ENCODE measurements at places on chromosomes 1 and 21.

DNA sequence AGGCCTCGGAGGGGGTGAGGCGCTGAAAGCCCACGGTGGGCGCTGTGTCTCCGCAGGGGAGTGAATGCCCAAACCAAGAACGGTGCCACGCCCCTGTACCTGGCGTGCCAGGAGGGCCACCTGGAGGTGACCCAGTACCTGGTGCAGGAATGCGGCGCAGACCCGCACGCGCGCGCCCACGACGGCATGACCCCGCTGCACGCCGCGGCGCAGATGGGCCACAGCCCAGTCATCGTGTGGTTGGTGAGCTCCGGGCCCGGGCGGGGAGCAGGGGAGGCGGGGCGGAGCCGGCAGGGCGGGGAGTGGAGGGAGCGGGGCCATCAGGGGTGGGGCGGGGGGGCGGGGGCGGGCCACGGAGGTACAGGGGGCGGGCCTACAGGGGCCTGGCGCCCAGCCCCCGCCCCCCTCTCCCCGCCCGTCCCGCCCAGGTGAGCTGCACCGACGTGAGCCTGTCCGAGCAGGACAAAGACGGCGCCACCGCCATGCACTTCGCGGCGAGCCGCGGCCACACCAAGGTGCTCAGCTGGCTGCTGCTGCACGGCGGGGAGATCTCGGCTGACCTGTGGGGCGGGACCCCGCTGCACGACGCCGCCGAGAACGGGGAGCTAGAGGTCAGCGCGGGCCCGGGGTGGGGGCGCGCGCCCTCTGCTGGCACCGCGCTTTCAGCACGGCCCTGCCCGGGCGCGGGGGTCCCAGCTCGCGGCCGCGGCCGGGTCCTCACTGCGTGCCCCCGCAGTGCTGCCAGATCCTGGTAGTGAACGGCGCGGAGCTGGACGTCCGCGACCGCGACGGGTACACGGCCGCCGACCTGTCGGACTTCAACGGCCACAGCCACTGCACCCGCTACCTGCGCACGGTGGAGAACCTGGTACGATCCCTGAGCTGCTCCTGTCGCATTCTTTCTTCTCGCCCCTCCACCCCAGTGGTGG is 15.9 kb downstream of the ESPN start:
- DNase-seq, result peak; percentile 79

- DNase-seq, result no peak
Measured at GRCh38 chr1:93159337-93159736, 20.9 kb downstream of the TMED5 start.

- no peak for DNase-seq
Measured at GRCh38 chr1:7372477-7373120, 398.5 kb upstream of the VAMP3 start.

GRCh38 chr1:47532921-47533792 is 95.3 kb downstream of the FOXD2 start:
- no peak for DNase-seq

DNA sequence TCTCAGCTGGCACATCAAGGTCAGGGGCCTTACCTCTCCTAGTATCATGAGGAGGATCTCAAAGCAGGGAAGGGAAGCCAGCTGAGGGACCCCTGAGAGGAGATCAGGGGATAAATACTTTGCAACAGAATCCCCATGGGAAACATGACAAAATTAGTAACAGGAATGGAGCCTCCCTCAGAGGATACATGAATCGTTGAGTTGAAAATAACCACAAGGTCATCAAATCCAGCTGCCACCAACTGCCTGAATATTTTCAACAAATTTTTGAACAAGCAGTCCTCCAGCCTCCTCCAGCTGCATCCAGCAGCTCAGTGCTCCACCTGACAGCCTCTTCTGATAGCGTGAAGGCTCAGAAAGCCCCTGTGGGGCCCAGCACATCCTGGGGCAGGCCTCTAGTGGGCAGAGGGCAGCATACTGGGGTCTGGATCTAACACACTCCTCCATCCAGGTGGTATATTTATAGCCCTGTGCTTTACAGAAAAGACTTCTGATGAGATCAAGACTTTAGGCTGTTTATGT is 404.3 kb downstream of the NTNG1 start:
- no peak for DNase-seq

GRCh38 chr1:109267743-109268300 is 15.1 kb downstream of the PSRC1 start:
- DNase-seq, result no peak

DNA sequence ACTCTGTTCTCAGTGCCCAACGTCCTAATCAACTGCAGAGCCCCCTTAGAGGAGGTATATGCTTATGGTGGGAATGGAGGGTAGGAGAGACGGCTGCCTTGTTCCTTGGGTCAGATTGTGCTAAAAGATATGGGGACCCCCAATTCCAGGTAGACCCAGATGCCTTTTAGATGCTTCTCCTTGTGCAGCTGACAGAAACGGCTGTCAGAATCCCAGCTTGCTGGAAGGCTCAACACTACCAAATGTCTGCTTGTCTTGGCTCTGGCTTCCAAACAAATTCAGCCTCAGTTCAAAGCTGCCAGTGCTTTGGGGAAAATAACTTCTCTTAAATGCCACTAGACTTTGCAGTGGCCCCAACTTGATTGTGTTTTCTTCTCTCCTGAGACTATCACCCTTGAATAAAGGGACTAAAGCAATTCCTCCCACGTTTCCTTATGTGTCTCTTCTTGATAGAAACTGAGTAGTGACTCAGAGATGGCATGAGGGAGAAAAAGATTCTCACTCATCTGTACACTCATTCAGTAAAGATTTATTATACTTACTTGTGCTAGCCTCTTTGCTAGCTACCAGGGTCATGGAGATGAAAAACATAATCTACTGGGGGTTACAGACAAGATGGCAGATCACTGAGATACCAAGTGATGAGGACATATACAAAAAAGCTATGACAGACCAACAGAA is 3.4 kb upstream of the RNF19B start:
- no peak for DNase-seq

GRCh38 chr1:76501586-76502219 is 365.6 kb upstream of the ST6GALNAC5 start:
- DNase-seq, result no peak
